ENCODE measurements at places on chromosomes 4 and X.

DNA sequence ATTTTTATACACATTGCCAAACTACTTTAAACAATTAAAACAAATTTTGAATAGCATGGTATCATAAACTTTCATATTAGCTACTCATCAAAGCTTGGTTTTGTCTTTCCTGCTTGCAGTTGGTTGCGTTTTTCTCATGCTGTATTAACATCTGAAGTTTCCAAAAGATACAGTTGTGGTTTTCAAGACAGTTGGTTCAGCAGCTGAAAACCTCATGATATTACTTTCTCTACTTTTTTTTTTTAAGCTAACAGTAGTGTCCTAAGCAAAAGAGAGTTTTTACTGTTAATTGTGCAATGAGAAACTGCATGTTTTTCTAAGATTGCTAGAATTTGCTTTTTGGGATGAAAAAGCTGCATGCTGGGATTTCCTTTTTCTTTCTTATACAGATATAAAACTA, 15.2 kb downstream of the RUFY3 start:
- DNase-seq, result no peak

DNA sequence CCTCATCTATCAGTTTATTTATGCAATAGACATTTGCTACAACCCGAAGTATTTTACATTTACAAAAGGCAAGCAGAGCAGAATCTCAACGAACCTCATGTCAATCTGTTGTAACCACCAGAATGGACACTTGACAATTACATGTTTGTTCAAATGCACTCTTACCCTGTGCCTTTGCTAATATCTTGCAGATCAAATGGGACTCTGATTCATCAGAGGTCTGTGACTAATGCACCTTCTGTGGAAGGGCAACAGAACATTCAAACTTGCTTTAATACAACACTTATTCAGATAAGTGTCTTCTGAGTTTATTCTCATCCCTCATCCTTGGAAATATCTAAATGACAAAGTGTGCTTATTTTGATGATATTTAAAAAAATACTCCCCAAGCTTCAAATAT, 644.7 kb upstream of the PCDH10 start:
- no peak for DNase-seq

DNA sequence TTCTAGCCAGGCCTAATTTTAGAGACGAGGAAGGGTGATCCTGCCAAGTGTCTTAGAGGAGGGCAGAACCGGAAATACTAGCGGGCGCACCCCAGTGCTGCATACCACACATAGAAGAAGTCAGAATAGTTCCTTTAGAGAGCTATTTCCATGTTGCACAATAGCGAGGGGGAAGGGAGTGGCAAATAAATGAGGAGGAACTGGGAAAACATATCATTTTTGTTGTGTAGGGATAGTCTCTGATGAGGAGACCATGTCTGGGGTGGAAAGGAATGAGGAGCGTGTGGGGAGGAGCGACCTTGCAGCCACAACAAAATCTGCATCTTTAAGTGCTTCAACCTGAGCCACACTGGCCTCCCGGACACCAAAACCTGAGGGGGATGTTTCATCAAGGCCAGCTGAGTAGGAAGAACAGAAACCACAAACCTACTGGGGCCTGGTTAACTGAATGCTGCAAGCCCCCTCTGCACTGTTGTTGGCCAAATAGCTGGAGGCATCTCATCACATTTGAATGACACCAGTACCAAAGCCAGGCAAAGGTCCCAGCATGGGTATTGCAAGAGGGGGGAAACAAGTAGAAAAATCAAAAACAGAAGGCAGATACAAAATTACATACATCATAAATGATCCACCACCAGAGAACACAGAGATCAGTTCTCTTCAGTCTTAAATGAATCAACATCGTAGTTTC, 26.7 kb upstream of the C1QTNF7 start:
- no peak for DNase-seq

- no peak for DNase-seq
Observed at GRCh38 chrX:2463973-2464676, 36.7 kb downstream of the DHRSX start.

- no peak for DNase-seq
Observed at GRCh38 chr4:185683222-185683621, 128.8 kb downstream of the SORBS2 start.

DNA sequence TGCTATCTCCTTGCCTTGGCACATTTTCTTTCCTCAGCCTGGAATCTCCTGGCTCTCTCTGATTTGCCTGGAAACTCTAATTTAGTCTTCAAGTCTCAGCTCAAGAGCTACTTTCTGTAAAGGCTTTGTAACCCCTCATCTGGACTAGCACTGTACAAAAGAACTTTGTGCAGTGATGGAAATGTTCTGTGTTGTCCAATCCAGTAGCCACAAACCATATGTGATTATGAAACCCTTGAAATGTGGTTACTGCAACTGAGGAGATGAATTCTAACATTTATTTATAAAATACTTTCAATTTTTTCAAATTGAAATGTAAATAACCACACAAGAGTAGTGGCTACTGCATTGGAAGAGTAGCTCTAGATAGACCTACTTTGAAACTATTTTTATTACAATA, 66.6 kb upstream of the HS3ST1 start:
- DNase-seq, result no peak

DNA sequence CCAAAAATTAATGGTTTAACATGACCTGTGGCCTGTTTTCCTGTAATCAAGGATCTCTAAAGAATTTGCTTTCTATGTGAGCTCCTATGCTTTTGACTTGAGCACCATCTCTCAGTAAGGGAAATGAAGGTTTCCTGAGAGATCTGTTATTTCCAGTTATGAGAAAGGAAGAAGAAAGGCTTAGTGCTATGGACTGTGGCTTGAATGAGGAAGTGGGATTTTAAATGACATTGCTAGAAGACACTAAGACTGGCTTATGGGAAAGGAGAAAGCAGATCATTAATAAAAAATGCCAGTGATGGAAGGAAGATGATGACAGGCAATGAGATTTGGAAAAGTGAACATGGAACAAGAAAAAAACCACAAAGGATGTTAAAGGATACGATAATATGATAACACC, 285.4 kb downstream of the OPHN1 start:
- DNase-seq, result no peak

- no peak for DNase-seq
Observed at GRCh38 chrX:37679888-37680287, 5.7 kb upstream of the XK start.

GRCh38 chr4:119785963-119786362, 157.4 kb upstream of the PDE5A start:
- DNase-seq, result no peak

- DNase-seq, result no peak
Observed at GRCh38 chr4:183295711-183296110, 24.4 kb downstream of the CLDN22 start.

DNA sequence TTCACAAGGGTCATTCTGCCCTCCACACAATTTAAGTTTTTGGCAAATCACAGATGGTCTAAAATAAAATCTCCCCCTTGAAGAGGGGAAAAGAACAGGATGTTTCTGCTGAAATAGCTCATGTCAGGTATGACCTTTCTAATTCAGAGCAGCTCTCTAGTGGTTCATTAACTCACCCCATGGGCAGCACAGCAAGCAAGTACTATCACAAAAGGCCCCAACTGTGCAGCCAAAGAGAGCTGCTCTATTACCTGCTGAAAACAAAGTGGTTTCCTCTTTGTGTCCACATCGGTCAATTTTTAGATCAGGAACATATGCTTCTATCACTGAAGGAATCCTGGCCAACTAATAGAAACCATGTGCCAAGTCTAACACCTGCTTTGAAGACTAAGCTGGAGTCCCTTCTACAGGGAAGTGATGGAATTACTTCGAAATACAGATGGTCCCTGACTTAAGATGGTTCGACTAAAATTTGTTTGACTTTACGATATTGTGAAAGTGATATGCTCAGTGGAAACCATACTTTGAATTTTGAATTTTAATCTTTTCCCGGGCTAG, 164.3 kb downstream of the ENOX2 start:
- DNase-seq, result no peak

- no peak for DNase-seq
Observed at GRCh38 chrX:1466232-1466661, 13.5 kb upstream of the ASMTL start.

GRCh38 chrX:69066966-69067525, 98.2 kb downstream of the PJA1 start:
- no peak for DNase-seq

GRCh38 chr4:145554691-145555090, 64.5 kb upstream of the MMAA start:
- no peak for DNase-seq

- no peak for DNase-seq
Observed at GRCh38 chr4:155543126-155543765, 123.4 kb upstream of the GUCY1A1 start.

DNA sequence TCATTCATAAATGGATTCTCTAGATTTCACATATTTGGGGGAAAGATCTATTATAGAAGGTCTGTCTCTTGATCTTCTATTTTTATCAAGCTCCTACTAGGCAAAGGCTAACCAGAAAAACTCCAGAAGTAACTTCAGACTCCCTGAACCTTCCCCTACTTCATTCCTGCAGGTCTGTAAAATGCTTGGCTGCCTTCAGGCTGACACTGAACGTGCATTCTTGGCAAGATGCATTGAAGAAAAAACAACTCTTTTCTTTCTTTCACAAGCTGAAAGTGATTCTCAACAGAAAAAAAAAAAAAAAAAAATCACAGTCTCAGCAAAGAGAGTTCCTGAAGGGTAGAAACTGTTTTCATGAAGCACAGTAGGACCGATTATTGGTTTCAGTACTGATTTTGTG, 12.7 kb downstream of the OPHN1 start:
- no peak for DNase-seq

- DNase-seq, result no peak
Observed at GRCh38 chr4:26163425-26164362, 157.1 kb upstream of the RBPJ start.

GRCh38 chr4:69849297-69849696, 10.6 kb downstream of the SULT1E1 start:
- no peak for DNase-seq

DNA sequence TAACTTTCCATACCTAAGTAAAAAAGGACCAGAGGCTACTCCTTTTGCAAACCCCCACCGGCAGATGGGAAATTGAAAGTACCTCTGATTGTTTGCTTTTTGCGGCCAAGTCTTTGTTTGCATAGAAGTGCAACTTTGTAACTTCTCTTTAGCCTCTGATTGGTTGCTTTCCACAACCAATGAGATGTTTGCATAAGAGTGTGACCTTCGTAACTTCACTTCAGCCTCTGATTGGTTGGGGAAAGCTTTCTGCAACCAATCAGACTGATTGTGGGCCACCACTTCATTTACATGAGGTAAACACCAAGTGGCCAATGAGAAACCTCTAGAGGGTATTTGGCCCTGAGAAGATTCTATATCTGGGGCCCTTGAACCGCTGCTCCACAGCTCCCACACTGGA, 48.8 kb upstream of the PGRMC1 start:
- no peak for DNase-seq

DNA sequence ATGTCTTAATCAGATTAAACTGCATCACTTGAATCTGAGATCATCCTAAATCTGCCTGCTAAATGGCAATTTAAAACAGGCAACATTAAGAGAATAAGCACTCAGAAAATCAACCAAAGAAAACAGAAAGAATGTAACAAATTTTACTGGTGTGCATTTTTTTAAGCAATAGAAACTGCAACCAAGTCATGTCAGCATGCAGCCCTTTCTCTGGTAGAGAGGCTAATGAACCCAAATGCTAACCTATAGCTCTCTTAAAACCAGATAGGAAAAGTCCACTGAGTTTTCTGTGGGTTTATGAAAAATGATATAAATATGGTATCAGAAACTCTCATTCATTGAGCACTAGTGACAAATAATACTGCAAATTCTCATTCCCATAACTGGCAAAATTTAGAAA, 35.6 kb downstream of the COL25A1 start:
- DNase-seq, result no peak

GRCh38 chr4:67207941-67208441, 337.3 kb downstream of the CENPC start:
- no peak for DNase-seq

DNA sequence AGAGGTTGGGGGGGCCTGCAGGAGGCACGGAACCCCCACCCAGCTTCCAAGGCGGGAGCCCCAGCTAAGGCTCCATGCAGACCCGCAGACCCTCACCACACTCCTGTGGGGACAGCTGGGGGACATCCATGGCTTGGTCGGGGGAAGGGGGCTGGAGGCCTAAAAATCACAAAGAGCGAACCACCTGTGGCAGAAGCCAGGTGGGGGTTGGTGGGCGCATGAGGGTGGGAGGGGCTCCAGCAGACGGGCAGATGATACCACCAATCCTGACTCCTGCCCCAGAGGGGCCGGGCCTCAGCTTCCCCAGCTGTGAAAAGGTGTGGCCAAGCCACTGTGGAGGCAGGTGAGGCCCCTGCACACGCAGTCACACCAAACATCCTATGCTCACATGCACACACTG, 111.6 kb downstream of the FAM53A start:
- no peak for DNase-seq

DNA sequence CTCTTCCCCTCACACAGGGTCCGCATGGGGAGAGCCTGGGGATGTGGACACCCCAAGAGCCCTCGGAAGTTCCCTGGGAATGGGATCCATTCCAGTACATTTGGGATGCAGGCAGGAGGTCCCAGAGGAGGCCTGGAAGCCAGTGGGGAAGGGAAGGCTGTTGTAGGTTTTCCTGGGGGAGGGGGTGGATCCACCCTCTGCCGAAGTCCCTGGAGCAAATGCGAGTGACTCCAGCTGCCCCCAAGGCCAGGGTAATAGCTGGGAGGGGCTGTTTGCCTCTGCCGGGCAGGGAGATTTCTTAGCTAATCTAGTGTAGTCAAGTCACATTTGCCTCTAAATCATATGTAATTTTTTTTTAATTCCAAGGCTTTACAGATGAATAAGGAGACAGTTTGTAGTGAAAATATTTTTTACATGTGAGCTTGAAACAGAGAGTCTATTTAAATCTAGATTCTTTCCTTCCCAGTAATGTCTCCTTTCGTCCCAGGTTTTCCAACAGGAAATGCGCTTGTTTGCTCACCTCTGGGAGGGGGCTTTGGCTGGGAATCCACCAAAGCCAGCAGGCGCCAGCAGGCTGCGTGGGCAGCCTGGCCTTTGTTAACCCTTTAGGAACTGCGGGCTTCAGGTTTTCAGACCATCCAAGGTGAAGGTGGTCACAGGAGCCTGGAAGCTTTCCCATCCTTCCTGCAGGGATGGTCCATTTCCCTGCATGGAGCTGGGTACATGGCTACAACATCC, 26.8 kb downstream of the SH3TC1 start:
- no peak for DNase-seq

- no peak for DNase-seq
Observed at GRCh38 chrX:153495362-153495751, 577 bp downstream of the BGN start.
